ENCODE measurements at places on chromosomes 3 and 15. TPM values are rescaled to one million over a fixed set of nuclear protein-coding genes. Genes with fewer than 3 reads are reported as not detected.

GRCh38 chr15:99961011-99961441 lies 227.8 kb upstream of the LYSMD4 start:
- no peak for DNase-seq

DNA sequence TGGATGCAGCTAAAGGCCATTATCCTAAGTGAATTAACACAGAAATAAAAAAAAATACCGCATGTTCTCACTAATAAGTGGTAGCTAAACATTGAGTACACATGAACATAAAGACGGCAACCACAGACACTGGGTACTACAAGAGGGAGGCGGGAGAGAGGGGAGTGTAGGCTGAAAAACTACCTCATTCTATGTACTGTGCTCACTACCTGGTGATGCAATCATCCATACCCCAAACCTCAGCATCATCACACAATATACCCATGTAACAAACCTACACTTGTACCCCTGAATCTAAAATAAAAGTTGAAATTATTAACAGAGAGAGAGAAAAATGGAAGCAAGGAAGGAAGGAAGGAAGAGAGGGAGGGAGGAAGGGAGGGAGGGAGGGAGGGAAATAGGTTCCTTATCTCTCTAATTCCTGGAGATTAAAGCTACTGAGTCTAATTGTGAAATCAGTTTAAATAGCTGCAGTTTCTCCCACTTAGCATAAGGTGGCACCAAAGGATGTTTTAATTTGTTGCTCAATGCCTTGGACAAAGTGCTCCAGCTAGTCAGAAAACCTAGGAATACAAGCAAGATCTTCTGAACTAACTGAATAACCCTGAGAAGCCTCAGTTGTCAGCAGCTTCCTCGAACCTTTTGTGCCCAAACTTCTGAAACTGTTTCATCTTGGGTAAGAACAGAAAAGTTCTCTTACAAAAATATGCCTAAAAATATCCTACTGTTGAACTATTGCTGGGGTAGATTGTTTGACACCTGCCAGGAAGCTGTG lies 79.4 kb upstream of the ATP11B start:
- peak; percentile 34 for DNase-seq

DNA sequence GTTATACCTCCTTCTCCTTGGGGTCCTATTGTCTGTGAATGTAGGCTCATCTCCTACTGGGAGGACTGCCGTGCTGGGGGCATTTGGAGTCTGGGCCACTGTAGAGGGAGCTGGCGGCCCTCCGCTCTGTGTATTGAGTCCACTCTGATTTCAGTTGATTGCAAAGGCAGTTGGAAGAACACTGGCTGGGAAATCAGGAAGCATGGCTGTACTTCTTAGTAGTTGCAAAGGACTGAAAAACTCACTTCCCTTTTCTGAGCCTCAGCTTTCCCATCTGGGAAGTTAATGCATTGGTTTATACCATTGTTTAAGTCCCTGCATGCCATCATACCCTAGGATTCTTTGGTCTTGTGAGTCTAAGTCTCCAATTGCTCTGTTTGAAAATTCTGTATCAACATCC lies 46.7 kb downstream of the TMED3 start:
- no peak for DNase-seq

DNA sequence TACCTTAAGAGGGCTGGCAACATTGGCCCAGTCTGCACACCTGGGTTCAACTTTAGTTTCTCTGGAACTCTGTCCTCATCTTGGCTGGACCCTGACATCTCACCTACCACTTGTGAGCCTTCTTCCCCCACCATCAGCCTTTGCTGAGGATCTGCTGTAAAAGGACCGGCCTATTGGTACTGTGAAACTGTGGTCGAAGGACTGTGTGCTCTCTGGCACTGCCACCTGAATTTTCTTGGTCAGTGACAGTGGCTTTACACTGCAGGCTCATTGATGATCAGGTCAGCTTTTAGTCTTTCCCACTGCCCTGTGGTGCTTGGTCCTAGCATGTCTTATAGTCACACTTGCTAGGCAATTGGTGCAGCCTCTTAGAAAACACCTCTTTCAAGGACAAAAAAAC lies 86.9 kb downstream of the PEX5L start:
- DNase-seq, result no peak

DNA sequence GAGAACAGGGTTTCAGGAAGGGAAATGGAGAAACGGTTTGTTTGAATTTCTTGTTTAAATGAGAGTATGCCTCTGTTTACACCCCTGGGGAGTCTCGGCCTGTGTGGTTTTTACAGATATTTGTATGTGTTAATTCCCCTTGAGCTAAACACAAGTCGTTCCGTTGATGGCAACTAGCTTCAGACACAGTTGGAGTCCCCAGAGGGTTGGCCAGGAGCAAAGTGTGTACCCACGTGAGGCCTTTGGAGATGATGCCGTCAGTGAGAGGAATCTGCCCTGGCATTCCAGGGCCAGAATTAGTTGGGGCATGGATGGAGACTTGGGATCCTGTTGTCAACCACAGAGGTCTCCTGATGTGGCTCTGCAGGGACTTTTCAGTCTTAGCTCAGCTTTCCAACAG lies 44.0 kb downstream of the CEMIP start:
- DNase-seq, result no peak

DNA sequence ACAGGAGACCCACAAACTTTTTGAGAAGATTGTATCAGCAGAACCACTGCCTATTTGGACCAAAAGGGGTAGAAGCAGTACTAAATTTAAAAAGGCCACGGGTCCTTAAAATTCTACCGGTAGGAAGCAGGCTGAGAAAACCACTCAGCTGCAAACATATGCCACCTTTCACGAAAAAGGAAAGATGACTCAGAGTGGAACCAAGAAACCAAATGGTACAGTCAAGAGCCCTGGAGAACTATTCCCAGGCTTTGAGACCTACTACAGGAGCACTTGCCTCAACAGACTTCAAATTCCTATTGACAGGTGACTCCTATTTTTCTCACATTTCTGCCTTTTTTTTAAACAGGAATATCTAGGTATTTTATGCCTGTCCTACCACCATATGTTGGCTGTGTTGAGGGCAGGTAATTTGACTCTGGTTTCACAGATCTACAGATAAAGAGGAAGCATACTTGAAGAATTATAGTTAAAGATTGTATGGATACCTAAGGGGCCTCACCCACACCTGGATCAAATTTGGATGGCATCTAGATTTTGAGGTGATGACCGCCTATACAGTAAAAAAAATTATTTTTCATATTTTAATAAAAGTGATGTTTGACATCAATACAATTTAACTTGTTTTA lies 10.1 kb downstream of the GOLIM4 start:
- no peak for DNase-seq

- DNase-seq, result peak; percentile 87
Measured at GRCh38 chr3:187745201-187746058, at the start of gene BCL6. Gene BCL6, minus strand, starts transcription at chr3:187745468. Its CDS starts 11,775 bp downstream, at chr3:187733693.

GRCh38 chr3:164222197-164222596 lies 856.1 kb downstream of the SI start:
- no peak for DNase-seq

DNA sequence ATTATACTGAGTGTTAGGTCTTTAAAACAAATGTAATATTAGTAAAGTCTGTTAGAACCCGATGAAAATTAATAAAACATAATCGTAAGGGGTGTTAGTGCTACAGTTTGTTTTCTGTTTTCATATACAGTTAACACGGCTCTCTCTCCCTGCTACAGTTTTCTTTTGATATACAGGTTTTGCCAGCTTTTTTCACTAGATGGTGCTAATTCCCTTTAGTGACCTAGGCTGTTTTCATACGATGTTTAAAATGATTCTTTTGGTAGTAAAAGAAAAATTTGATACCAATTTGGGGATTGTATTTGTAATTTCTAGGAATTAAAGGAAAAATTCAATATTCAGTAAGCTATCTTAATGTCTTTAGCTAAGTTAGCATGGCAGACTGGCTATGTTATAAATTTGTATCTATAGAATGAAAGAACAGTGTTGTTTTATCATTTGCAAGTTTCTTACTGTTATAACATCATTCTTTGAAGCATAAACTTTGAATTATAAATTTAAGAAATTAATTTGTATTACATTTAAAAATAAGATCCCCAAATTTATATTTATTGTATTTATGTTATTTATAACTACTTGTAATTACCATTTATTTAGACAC lies 11.5 kb downstream of the APH1B start:
- no peak for DNase-seq

DNA sequence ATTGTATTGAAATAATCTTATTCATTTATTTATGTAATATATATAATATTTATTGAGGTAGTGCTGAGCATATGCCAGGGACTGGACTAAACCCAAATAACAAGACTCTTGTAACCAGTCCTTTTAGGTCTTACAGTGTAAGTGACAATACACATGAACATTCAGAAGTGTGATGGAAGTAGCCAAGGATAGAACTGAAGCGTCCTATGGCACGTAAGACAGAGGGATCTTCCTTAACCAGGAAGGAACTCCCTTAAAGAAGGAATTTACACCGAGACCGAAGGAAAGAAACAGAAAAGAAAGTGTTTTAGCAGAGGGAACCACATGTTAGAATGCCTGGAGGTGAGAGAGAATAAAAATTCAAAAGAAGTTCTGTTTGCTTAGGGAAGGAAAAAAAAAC lies 23.6 kb upstream of the CLDN1 start:
- no peak for DNase-seq

GRCh38 chr3:112561484-112561733 lies 353 bp downstream of the ATG3 start:
- DNase-seq, result no peak

DNA sequence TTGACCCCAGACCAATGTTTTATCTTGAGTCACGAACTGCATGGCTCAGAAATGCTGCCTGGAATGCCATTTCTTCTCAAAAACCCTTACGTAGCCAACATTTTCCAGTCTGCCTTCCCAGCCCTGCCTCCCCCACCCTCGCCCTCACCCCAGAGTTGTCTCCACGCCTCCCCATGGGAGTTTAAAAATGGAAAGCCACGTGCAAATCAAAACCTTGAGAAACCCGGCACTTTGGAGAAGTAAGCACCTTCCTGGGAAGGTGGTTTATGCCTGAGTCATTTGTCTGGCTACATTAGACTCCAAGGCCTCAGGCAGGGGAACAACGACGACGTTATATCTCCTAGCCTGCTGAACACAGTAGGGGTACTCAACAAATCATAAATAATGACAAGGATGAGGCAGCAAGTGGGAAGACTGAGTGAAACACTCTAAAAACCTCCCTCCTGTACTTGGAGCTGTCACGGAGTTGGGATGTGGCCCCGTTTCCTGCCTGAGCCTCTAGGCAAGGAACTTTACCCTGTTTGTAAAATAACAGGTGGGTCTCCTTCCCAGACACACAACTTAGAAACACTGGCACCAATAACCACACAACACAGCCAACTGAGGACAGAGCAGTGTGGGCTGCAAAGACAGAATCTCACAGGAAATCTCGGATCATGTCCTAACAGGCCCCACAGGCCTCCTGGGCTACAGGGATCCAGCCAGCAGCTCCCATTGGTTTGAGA lies 179.1 kb downstream of the NTRK3 start:
- DNase-seq, result no peak

DNA sequence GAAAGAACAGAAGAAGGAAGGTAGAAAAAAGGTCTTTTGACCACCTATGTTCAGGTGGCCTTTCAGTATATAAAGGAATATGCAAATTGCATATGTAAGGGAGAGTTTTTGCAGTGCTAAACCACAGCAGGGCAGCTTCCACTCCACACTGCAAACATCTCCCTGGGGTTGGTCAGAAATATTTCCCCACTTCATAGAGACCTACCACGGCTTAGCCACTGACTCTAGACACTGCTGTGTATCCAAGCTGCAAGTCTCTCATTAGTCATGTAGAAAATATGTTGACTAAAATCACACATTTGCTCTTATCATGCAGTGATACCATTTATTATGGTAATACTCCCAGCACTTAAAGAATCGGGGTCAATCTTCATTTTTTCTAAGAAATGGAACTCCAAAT lies 214.9 kb upstream of the NR2F2 start:
- DNase-seq, result peak; percentile 34

GRCh38 chr15:82535566-82536408 lies 4.5 kb downstream of the RPS17 start:
- no peak for DNase-seq

- no peak for DNase-seq
Measured at GRCh38 chr3:140086642-140087041, 151.7 kb downstream of the CLSTN2 start.

- DNase-seq, result no peak
Measured at GRCh38 chr3:148861277-148861869, 3.7 kb upstream of the CPA3 start.

CPNE9 gene
- total RNA-seq, result 0.27 TPM

SCAANT1 gene
- total RNA-seq, result not detected

RMDN3 gene
- total RNA-seq, result 26.5 TPM

SLC33A1 gene
- 53.6 TPM for total RNA-seq

PFN2 gene
- 97.1 TPM for total RNA-seq

GRAMD1C gene
- 2.0 TPM for total RNA-seq

CCDC191 gene
- 3.4 TPM for total RNA-seq

POU1F1 gene
- total RNA-seq, result not detected
